ENCODE measurements at places on chromosomes 6 and 20. TPM values are rescaled to one million over a fixed set of nuclear protein-coding genes. Genes with fewer than 3 reads are reported as not detected.
A peak's percentile ranks its signal among the peaks of the same experiment; 100 is the strongest.

The TBXT gene
- polyA plus RNA-seq: not detected

The CD93 gene
- 40.2 TPM for polyA plus RNA-seq

The BRPF3 gene
- 21.3 TPM for polyA plus RNA-seq

The C6orf132 gene
- 0.30 TPM for polyA plus RNA-seq

- H3K4me1 ChIP-seq: peaks cover 3% of the 10 kb centered on the region
- no peaks in the 10 kb centered on the region for H3K27me3 ChIP-seq
- H3K4me3 ChIP-seq: no peak overlapping the region
- no peak for DNase-seq
- H3K36me3 ChIP-seq: peaks cover 38% of the 10 kb centered on the region
Measured at GRCh38 chr20:49843770-49844380, 31.2 kb downstream of the SLC9A8 start.

DNA sequence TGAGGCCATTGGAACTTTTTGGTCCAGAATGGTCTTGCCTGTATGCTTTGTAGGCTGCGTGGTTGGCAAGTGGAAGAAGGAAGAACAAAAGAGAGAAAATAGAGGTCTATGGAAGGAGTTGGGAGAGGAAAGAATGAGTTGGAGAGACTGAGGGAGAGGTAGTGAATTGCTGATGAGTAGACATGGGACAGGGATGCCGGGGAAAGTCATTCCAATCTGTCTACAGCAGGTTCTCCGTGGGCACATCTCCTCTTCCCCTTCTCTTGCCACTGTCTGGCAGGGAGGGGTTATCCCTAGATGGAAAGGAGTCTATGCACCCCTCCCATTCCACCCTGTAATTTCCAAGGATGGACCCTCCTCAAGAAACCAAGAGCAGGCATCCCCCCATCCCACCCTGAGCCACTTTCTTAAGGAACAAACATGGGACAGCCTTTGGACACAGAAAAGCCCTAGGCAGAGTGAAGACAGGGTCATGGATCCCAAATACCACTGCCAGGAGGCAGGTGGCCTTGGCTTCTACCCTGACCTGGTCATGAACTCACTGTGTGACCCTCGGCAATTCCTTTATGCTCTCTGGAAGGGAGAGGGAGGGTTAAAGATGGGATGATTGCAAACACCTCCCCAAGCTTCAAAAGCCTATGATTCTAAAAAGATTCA is 196.9 kb downstream of the LRFN2 start:
- no peaks in the 10 kb centered on the region for H3K4me1 ChIP-seq
- no peak overlapping the region for H3K4me3 ChIP-seq
- H3K27me3 ChIP-seq: no peaks in the 10 kb centered on the region
- H3K27ac ChIP-seq: no peak overlapping the region
- H3K36me3 ChIP-seq: no peaks in the 10 kb centered on the region

DNA sequence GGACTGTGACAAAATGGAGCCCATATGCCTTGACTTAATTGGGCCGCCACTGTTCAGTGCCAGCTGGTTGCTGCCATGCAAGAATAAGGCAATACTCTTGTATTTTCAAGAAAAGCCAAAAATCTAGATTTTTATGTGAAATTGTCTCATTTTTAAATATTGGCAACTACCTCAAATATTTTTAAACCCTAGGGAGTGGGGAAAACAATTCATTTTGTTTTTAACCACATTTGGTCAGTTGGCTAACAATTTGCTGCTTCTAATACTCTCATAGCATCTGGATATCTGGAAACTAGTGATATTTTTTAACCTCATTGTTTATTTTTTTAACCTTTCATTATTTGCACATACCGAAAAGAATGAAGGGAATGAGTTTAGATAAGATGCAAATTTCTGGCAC is 91.0 kb downstream of the EYA2 start:
- DNase-seq: no peak
- H3K36me3 ChIP-seq: no peaks in the 10 kb centered on the region
- no peaks in the 10 kb centered on the region for H3K4me1 ChIP-seq

DNA sequence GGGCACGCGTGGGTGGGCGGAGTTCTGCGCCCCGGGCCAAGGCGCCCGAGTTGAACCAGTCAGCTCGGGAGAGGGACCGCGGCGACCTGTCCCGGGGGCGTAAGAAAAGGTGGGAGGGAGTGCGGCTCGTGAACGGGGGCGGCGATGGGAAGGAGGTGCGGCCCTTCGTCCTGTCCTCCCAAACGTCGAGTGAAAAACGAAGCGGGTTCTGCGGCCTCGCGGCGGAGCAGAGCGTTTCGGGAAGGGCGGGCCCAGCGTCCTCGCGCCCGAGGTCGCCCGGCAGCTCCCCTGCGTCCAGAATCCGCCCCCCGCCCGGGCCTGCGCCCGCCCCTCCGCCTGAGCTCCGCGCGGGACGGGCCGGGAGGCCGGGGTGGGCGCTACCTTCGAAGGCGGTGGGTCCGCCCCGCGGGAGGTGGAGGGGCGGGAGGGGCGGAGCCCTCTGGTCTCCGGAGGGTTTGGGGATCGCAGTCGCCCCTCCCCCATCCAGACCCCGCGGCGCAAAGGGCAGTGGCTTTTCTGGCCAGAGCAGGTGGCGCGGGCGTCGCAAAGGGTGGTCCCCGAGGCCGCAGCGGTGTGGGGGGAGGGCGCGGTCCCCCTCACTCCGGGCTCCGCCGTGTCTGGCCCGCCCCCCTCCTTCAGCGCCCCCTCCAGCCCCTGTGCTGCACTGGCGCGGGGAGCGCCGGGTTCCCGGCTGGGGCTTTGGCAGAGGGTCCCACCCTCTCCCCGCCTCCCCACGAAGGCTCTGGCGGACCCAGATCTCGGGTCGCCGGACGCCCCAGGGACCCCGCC is 838 bp downstream of the STMN3 start:
- no peaks in the 10 kb centered on the region for H3K4me1 ChIP-seq
- peaks cover 8% of the 10 kb centered on the region for H3K27me3 ChIP-seq
- DNase-seq: no peak
- H3K4me3 ChIP-seq: peak overlapping the region; percentile 69
- peak overlapping the region; percentile 42 for H3K27ac ChIP-seq

GRCh38 chr6:35419417-35419816 is 32.7 kb upstream of the FANCE start:
- H3K36me3 ChIP-seq: no peaks in the 10 kb centered on the region
- H3K4me1 ChIP-seq: no peaks in the 10 kb centered on the region
- H3K27me3 ChIP-seq: no peaks in the 10 kb centered on the region
- H3K27ac ChIP-seq: no peak overlapping the region
- DNase-seq: no peak

DNA sequence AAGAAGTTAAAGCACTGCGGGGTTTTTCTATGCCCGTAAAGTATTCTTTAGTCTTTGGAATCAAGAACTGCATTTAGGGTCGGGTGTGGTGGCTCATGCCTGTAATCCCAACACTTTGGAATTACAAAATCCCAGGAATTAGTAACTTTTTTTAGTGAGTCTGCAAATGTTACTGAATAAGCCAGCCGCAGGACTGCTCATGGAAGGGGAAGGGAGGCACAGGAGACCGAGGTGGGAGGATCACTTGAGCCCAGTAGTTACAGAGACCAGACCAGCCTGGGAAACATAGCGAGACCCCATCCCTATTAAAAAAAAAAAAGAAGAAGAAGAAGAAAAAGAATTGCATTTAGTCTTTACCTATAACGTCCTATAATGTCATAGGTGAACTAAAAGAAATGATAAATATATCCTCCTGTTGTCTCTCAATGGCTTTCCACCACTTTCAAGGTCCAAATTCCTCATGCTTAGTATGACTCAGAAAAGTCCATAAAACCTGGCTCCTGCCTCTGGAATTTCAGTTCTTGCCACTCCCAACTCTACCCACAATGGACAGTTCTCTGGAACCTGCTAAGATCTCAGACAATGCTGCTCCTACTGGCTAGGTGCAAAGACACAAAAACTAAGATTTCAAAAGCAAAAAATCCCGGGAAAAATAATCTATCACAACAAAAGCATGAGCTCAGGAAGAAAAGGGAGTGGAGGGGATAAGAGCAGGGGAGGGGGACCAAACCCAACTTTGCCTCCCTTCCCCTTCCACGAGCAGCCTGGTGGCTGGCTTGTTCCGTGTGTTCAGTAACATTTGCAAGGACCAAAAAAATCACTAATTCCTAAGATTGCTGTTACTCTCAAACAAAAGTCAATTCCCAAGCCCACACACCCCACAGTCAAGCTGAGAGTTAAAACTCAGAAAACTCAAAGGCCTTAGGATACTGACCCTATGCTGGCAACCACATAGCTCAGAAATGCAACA is 39.0 kb downstream of the B4GALT5 start:
- H3K4me3 ChIP-seq: no peak overlapping the region
- H3K27ac ChIP-seq: no peak overlapping the region
- H3K4me1 ChIP-seq: peaks cover 37% of the 10 kb centered on the region

DNA sequence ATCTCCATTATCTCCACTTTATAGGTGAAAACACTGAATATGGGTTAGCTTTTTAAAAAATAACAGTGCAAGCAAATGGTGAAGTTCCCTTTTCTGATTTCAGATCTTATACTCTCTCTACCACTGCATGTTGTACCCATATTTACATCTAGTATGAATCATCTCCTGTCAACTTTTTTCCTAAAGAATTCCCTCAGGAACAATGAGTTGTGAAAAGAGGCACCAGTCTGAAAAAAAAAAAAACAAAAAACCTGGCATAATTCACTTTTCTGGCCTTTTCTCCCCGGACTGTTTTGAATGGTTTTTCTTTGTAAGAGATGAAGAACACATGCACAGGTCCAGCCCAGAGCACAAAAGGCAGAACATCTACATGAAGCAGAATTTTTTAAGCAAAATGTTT is 596.0 kb downstream of the COL12A1 start:
- no peak overlapping the region for H3K27ac ChIP-seq
- H3K4me3 ChIP-seq: no peak overlapping the region
- H3K4me1 ChIP-seq: no peaks in the 10 kb centered on the region
- DNase-seq: no peak
- no peaks in the 10 kb centered on the region for H3K27me3 ChIP-seq
- no peaks in the 10 kb centered on the region for H3K36me3 ChIP-seq

GRCh38 chr6:67030861-67031260 is 1323.8 kb upstream of the EYS start:
- no peaks in the 10 kb centered on the region for H3K4me1 ChIP-seq
- DNase-seq: no peak
- H3K36me3 ChIP-seq: no peaks in the 10 kb centered on the region
- H3K27me3 ChIP-seq: no peaks in the 10 kb centered on the region
- H3K4me3 ChIP-seq: no peak overlapping the region

DNA sequence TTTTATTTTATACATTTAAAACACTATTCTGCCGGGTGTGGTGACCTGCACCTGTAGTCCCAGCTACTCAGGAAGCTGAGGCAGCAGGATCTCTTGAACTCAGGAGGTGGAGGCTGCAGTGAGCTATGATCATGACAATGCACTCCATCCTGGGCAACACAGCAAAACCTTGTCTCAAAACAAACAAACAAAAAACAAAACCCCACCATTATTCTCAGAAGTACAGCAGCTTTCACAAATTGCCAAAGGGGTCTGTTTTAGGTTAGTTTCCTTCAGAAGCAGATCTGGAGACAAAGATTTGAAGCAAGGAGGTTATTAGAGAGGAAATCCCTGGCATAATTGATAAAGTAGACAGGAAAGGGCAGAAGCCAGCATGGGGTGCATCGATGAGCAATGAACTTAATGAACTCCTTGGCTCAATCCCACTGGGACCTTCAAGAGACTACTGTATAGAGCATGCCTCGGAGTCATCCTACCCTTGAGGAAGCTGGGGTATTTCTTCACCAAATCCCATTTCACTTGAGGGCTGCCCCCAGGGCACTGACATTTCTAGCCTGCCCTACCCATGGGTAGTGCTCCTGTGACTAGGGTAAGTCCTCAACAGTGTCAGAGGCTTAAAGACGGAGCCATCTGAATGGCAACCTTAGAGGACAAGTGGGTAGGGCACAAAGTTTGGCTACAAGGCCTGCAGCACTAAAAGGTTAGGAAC is 43.2 kb upstream of the DDR1 start:
- no peak overlapping the region for H3K27ac ChIP-seq
- no peak for DNase-seq
- no peak overlapping the region for H3K4me3 ChIP-seq
- H3K27me3 ChIP-seq: no peaks in the 10 kb centered on the region
- H3K36me3 ChIP-seq: no peaks in the 10 kb centered on the region

- no peak overlapping the region for H3K27ac ChIP-seq
- DNase-seq: no peak
Measured at GRCh38 chr6:43871284-43871683, 101.3 kb downstream of the VEGFA start.

DNA sequence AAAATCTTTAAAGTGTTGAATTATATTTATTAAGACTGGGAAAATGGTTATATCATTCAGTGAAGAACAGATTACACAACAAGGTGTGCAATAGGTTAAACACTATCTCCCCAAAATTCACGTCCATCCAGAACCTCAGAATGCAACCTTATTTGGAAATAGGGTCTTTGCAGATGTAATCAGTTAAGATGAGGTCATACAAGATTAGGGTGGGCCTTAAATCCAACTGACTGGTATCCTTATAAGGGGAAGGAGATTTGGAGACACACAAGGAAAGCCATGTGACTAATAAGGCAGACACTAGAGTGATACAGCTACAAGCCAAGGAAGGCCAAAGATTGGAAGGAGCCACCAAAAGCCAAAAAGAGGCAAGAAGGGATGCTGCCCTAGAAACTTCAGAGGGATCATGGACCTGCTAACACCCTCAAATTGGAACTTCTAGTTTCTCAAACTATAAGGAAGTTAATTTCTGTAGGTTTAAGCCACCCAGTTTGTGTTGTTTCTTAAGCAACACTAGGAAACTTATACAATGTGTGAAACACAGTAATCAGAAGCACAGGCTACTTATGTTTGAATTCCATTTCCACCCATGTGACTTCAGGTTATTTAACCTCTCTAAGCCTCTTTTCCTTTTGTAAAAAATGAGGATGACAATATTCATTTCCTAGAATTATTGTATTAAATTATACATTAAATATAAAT is 16.9 kb downstream of the ILRUN start:
- no peak overlapping the region for H3K27ac ChIP-seq
- no peaks in the 10 kb centered on the region for H3K27me3 ChIP-seq
- H3K36me3 ChIP-seq: no peaks in the 10 kb centered on the region
- DNase-seq: no peak

DNA sequence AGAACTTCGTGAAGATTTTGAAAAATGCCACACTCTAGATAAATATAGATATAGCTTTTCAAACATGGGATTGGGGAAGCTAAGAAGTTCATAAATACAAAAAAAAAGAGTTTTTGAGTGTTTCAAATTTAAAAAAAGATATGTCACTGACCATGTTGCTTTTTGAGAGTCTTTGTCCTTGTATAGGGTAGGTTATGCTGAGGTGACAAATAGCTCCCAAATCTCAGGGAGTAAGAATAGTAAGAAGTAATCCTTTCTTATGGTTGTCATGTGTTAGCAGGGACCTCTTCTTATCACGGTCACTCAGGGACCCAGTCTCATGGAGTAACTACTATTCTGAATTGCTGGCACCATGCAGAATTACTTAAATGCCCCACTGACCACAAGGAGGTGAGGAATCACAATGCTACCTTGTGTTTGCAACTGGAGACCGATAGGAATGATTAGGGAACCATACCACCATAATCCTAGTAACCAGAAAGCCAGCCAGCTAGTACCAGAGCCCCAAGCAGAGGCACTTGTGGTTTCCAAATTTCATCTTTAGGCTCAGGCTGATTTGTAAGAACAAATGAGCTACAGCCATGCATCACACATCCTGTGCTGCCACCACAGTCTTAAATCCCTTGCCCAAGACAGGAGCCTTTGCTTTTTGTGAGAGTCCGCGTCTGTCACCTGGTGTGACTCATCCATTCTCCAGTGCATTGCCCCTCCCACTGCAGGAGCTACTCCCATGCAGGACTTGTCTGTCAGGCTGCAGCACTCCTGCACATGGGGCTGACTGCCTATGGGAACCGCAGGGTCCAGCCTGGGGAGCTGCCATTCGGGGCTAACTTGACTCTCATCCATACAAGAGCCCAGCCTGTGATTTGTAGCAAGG is 42.4 kb upstream of the ADGRF4 start:
- no peaks in the 10 kb centered on the region for H3K27me3 ChIP-seq
- H3K4me3 ChIP-seq: no peak overlapping the region
- peak; percentile 34 for DNase-seq

Measured in heart left ventricle (tissue), 16 donors.